Astrocyte of the spinal cord (primary cell): ENCODE measurements at places on chromosomes 12 and 14.
A peak's percentile ranks its signal among the peaks of the same experiment; 100 is the strongest.

DNA sequence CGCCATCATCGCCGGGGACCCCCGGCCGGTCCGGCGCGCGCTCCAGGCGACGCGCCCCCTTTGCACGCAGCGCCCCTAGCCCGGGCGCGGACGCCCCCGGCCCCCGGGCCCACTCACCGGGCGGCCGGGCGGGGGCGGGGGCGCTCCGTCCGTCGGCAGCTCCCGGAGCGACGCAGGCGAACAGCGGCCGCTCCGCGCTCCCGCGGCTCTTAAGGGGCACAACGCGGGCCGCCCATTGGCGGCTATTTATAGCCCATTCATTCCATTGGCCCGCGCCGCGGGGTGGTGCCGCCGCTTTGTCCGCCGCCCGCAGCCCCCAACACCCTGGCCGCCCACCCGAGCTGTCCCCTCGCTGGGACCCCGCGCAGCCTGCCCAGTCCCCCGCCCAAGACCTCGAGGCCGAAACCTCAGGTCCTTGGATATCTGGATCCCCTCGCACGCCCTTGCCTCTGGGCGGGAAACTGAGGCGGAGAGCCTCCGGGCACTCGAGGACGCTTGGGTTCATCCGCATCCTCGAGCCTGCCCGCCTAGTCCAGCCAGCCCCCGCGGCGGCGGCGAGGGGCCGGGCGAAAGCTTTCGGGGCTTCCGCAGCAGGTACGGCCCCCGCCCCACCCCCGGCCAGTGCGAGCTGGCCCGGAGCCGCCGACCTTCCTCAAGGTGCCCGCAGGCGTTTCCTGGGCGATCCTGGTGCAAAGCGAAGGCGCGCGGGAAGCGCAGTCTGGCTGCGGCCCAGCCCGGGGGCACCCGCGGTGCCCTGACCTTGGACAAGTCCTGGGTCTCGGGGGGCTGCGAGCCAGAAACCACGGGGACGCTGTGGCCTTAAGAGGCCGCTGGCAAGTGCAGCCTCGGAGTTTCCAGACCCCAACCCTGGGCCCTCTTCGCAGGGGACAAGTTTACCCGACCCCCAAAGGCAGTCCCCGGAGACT, at the start of gene CKB:
Gene CKB (minus strand): TSS at position 182 of the 926 bp plus-strand sequence. CDS start 337 bp downstream, outside the sequence.
- no peak for DNase-seq

DNA sequence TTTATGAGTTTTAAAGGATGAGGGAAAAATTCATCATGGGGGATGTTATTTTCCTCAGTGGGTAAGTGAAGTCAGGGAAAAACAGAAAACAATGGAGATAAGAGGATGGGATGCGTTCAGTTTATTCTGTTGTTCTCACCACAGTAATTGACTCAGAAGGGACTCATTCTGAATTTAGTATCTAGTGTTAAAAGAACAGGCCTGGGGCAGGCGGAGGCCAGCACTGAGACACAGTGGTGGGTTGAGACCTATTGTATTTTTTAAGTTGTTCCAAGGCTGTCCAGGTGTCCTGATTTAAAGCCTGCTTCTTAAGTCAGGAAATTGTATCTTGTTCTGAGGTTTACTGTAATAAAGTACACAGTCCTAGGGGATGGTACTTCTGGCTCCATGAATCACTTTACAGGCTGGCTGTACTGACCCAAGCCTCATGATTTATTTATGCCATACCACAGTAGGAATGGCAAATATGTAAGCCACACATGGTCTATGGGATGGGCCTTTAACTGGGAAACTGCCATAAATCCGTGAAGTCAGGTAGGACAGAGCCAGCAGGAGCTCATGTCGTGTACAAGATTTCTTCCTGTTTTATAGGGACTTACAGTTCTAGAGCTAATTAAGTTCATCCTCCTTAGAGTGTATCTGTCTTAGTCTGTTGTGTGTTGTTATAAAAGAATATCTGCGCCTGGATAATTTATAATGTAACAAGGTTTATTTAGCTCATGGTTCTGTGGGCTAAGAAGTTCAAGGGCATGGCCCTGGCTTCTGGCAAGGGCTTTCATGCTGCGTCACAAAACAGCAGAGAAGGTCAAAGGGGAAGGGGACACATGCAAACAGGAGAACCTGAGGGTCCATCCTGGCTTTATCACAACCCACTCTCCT, 244.1 kb downstream of the FBXL14 start:
- peak; percentile 87 for DNase-seq

- peak; percentile 43 for DNase-seq
Measured at GRCh38 chr12:116319233-116319897, 41.9 kb upstream of the MED13L start.

- DNase-seq: no peak
Measured at GRCh38 chr12:3047961-3048360, 29.2 kb upstream of the TSPAN9 start.

DNA sequence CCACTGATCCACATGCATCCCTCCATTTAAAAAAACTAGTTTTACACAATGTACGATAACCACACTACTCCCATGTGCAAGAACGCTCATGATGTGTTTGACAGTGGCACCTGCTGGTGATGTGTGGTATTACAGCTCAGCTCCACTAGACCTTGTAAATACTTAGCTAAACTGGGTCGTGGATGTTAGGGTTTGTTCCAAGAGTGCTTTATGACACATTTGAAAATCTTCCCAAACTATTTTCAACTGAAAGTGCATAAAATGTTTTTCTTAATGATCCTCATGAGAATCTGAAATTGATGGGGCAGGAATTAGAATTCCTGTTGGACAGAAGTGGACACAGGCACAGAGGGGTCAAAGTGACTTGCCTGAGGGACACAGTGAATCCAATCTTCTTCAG, 99.2 kb downstream of the SCARB1 start:
- peak; percentile 84 for DNase-seq

GRCh38 chr12:21509768-21510167, 8.2 kb downstream of the GOLT1B start:
- DNase-seq: no peak

DNA sequence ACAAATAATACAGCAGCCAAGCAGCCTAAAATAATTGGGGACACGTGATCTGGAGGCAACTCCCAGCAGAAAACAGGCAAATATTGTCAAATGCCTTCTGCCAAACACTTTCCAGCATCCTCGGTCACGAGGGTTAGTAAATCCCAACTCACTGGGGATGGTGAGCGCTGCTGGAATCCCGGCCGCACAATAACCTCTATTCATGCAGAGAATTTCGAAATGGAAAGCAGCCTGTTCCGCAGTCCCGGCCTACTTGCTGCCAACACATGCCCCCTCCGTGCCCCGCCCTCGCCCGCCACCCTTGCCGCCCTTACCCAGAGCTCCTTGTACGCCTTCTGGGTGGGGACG, 62.2 kb downstream of the RFX4 start:
- DNase-seq: peak; percentile 28

DNA sequence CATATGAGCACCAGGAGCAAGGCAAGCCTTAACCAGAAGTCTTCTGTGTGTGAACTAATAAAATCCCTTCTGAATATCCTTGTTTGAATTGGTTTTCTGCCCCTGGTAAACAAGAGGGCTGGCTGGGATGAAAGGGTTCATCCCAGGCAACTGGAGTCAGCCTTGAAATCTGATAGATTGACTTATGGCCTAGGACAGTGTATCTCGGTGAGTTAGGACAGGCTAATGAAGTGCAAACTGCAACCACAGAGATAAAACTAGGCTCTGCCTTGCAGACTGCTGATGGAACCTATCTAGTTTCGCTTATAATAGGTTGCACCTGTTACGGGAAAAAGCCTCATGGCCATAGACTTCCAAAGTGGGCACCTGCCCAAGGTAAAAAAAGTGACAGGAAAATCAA, 451.9 kb upstream of the NOVA1 start:
- DNase-seq: no peak
